Myocyte (in vitro differentiated cells): ENCODE measurements at places on chromosomes 4 and X. TPM values are rescaled to one million over a fixed set of nuclear protein-coding genes. Genes with fewer than 3 reads are reported as not detected.

The SPOCK3 gene
- not detected in 2 replicates for total RNA-seq

DNA sequence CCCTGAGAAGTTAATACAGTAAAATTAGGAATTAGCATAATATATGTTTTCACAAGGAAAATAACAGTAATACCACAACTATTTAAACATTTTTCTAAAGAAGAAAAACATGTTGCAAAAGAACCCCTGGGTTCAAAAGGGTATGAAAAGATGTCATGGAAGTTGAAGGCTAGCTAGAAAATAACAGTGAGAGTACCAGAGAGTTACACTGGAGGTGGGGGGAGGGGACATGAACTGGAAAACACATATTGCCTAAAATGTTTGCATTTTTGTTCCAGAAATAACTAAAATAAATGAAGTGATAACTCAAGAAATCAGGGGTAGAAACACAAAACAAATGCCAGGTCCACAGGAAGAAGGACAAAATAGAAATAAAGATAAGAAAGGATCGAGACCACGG, 336.6 kb upstream of the MAD2L1 start:
- no peak for DNase-seq

GRCh38 chr4:76434901-76435527, at the start of gene SHROOM3:
Gene SHROOM3 (plus strand): TSS chr4:76435229. CDS start chr4:76436053, 824 bp downstream.
- DNase-seq, result no peak

DNA sequence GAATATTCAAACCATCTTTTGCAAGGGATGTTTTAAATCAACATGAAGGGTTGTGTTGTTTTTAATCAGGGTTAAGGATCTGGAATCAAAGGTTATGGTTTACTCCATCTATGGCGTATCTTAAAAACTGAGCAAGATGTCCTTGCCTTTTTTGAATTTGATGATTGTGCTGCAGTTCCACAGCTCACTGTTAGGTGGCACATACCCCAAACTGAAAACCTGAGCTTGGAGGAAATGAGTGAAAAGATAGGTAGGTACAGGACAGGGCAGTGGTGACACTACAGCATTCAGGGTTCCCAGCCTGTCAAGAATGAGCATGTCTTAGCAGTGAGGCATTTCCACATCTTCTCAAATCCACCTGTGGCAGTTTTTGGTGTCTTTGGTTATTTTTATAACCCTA, 13.1 kb upstream of the EOLA1 start:
- peak; percentile 15 for DNase-seq

DNA sequence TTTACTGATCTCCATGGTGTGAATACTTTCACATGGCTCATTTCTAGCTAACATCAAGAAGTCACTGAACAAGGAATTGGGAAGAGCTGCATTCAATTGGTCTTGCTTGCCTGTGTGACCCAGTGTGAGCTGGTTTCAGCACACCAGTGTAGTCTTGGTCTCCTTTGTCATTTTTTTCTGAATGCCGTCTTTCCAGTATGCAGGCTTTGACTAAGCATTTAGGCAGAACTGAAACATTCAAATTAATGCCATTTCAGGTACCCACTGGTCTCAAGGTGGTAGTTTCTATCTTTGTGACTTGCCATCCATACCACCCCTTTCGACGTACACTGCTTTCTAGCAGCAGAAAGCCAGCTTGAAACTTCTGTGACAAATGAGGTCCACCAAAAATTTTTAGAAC, 550.5 kb upstream of the BOD1L1 start:
- no peak for DNase-seq

DNA sequence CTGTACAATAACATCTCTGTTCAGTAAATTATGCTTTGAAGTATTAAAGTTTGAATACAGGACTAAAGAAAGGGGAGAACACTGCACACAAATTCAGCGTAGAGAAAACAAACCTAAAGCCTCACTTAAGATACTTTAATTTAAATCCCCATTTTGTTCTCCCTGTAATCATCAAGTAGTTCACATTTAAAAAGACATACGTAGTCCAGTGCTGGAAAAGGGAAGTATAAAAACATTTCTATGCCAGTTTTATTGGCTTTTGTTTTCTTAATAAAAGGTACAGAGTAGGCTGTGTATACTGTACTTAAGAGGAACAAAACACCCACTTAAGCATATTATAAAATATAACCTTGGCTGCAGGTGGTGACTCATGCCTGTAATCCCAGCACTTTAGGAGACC, 101.6 kb downstream of the FGF16 start:
- DNase-seq, result no peak

DNA sequence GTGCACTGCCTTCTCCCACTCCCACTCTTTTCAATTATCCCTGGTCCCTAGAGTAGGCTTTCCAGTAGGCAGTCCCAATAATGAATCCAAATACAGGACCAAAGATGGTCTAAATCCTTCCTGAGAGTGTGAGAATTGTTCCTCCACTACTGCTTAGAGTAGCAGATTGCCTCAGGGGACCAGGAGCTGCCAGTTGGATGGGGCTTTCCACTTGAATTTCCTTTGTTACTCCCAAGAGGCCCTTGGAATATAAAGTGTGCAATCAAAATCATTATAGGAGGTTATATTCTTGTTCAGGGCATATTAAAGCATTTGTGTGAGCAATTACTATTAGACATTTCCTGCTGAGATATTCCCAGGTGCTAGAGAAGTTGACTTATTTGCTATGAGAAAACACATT, 156.6 kb upstream of the TLL1 start:
- no peak for DNase-seq

- DNase-seq, result peak; percentile 15
These were observed 69.7 kb downstream of the PPP3CA start for GRCh38 chr4:101277671-101278070.

DNA sequence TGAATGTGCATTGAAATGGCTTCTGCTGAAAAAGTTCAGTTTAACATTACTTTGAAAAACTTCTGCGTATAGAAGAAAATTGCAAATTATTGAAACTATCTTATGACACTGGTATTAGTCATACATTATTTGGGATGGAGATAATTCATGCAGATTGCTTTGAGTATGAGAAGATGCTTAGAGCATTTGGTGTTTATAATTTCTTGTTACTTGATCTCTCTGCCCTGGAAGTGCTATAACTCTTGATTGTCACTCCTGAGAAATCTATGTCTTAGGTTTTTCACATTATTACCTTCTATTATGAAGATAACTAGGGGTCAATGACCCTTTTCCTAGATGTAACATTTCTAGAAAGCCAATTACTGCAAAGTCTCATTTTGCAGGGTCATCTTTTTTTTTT, 36.4 kb downstream of the TMEM131L start:
- DNase-seq, result no peak

DNA sequence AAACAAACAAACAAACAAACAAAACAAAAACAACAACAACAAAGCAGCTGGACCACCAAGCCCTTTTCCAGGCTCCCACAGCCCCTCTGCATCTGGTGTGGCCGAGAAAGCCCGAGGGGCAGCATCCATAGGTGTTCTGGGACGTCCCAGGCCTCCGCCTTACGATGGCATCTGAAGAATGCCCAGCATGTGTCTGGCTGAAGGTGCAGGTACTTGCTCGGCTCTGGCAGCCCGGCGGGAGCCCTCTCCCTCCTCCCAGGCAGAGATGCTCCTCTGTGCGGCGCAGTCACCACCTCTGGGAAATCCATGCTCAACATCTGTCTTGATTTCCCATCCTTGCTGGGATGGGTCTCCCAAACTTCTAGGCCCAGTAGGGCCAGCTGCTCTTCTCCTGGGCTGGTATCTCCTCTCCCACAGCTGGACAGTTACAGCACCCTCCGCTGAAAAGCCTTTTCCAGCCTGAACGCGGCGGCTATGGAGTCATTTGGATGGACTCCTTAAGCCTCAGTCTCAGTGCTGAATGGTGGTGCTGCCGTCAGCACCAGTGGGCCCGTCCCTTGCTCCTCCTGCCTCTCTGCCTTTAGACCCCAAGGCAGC, 4.3 kb downstream of the PSAPL1 start:
- no peak for DNase-seq

- DNase-seq, result peak; percentile 59
These were observed 11.2 kb downstream of the TRAPPC11 start for GRCh38 chr4:183670251-183670650.

GRCh38 chr4:1793940-1794808, 1.1 kb downstream of the FGFR3 start:
- no peak for DNase-seq

- DNase-seq, result peak; percentile 53
These were observed 70.2 kb downstream of the CLDN22 start for GRCh38 chr4:183249854-183250253.

The YTHDC1 gene
- total RNA-seq, result 56.1 and 58.0 TPM in 2 replicates

- no peak for DNase-seq
These were observed 467.4 kb downstream of the GRIA2 start for GRCh38 chr4:157687971-157688370.

- DNase-seq, result no peak
These were observed 393.8 kb upstream of the FSTL5 start for GRCh38 chr4:162557516-162558106.

GRCh38 chr4:94390804-94391410, 48.3 kb upstream of the HPGDS start:
- DNase-seq, result peak; percentile 52

The CPZ gene
- 22.5 and 31.3 TPM in 2 replicates for total RNA-seq

DNA sequence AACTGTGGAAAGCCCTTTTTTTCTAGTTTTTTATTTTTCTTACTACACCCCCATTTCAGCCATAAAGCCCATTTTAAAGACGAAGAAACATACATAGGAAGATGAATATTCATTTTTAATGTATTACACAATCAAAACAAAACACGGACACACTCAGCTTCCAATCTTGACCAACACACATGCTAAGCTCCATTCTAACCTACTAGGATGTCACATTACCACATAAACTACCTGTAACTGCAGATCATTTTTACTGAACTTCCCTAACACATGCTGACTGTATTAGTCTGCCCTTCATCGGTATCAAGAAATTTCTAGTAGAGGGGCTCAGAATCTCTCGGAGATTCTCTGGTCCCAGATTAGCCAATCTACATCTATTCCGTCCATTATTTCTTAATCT, 1.8 kb downstream of the CCNI start:
- DNase-seq, result no peak

DNA sequence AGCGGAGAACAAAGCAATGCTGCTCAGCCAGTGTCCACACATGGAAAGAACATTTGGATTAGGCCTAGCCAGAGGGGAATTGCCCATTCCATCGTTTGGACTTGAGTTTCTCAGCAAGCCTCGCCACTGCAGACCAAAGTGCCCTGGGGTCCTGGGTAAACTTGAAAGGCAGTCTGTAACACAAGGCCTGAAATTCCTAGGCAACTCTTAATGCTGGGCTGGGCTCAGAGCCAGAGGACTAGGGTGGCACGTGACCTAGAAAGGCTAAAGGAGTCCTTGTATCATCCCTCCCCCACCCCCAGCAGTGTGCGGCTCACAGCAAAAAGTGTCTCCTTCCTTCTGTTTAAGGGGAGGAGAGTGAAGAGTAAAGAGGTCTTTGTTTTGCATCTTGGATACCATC, 210.4 kb upstream of the ARX start:
- no peak for DNase-seq

The GK gene
- 3.8 and 5.5 TPM in 2 replicates for total RNA-seq

The LRAT gene
- not detected in 2 replicates for total RNA-seq

- no peak for DNase-seq
These were observed 52.6 kb upstream of the ATP8A1 start for GRCh38 chr4:42709392-42710065.

The ZBED1 gene
- 38.8 and 58.0 TPM in 2 replicates for total RNA-seq

GRCh38 chr4:98151145-98151924, 8.1 kb upstream of the STPG2 start:
- no peak for DNase-seq
